ENCODE measurements at places on chromosomes 2 and 18. TPM values are rescaled to one million over a fixed set of nuclear protein-coding genes. Genes with fewer than 3 reads are reported as not detected.

The STK36 gene
- total RNA-seq: 38.8 TPM

The GTF2A1L gene
- total RNA-seq: 8.9 TPM

The PIK3C3 gene
- total RNA-seq: 34.1 TPM

The ATOH8 gene
- total RNA-seq: 23.2 TPM

The COL5A2 gene
- total RNA-seq: 468 TPM

The CHN1 gene
- 50.9 TPM for total RNA-seq

- no peak overlapping the region for H3K27ac ChIP-seq
- no peaks in the 10 kb centered on the region for H3K36me3 ChIP-seq
- no peak overlapping the region for H3K4me3 ChIP-seq
- DNase-seq: no peak
- no peaks in the 10 kb centered on the region for H3K27me3 ChIP-seq
- peaks cover 25% of the 10 kb centered on the region for H3K4me1 ChIP-seq
Measured at GRCh38 chr2:190182071-190182524, 119.6 kb upstream of the MSTN start.

DNA sequence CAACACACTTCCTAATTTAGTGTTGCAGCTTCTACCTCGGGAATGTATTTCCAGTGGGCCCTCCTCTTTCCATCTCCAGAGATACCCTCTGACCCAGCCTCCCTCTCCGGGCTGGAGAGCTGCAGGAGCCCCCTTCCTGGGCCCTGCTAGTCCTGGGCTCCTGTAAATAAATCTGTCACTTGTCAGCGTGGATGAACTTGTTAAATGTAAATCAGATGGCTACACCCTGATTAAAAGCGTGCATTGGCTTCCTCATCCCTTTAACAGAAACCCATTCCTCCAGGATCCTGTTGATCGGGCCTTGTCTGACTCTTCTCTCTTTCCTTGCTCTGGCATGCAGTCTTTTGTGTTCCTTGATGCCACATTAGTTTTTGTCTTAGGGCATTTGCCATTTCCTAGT lies 2.4 kb downstream of the ZNF236 start:
- no peak for DNase-seq
- H3K4me1 ChIP-seq: peaks cover 21% of the 10 kb centered on the region
- H3K27me3 ChIP-seq: no peaks in the 10 kb centered on the region
- H3K27ac ChIP-seq: peak overlapping the region; percentile 98

GRCh38 chr2:173990970-173991819 lies 26.0 kb upstream of the SP3 start:
- peaks cover 52% of the 10 kb centered on the region for H3K4me1 ChIP-seq
- H3K27me3 ChIP-seq: no peaks in the 10 kb centered on the region
- DNase-seq: peak; percentile 79
- H3K36me3 ChIP-seq: no peaks in the 10 kb centered on the region
- peak overlapping the region; percentile 76 for H3K27ac ChIP-seq
- H3K4me3 ChIP-seq: no peak overlapping the region

GRCh38 chr18:60646725-60647124 lies 274.1 kb upstream of the MC4R start:
- no peak overlapping the region for H3K4me3 ChIP-seq
- H3K36me3 ChIP-seq: no peaks in the 10 kb centered on the region

- H3K27me3 ChIP-seq: no peaks in the 10 kb centered on the region
- no peak overlapping the region for H3K27ac ChIP-seq
- DNase-seq: no peak
- no peaks in the 10 kb centered on the region for H3K4me1 ChIP-seq
- no peaks in the 10 kb centered on the region for H3K36me3 ChIP-seq
Measured at GRCh38 chr2:68411397-68412126, 46.5 kb downstream of the PLEK start.

GRCh38 chr2:27053776-27054175 lies 2.3 kb downstream of the AGBL5 start:
- H3K36me3 ChIP-seq: peaks cover 13% of the 10 kb centered on the region
- no peak overlapping the region for H3K4me3 ChIP-seq
- no peak overlapping the region for H3K27ac ChIP-seq
- no peaks in the 10 kb centered on the region for H3K27me3 ChIP-seq
- peaks cover 22% of the 10 kb centered on the region for H3K4me1 ChIP-seq

DNA sequence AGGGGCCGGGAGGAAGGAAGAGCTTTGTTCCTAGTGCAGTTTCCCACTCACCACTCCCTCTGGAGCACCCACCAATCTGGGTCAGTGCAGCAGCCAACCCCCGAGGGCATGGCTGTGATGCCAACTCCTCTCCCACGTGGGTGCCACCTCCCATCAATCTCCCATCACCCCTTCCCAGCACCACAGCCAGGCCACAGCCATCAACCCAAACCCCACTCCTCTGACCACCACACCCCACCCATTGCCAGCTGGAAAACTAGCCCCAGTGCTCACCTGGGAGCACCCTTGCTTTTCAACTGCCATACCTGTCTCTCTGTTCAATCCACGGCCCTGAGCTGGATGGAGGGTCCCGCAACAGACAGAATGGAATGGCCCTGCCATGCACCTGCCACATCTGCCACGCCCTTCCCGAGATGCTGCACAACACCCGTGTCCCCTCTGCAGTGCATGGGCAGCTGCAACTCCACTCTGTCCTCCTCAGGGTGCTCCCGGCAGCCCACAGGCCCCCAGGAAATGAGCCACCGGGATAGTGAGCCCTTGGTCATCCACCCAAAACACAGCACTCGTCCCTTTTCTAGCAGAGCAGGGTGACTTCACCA lies 112.4 kb upstream of the ID2 start:
- no peak overlapping the region for H3K27ac ChIP-seq
- peaks cover 16% of the 10 kb centered on the region for H3K4me1 ChIP-seq
- DNase-seq: peak; percentile 13
- H3K4me3 ChIP-seq: no peak overlapping the region
- H3K36me3 ChIP-seq: no peaks in the 10 kb centered on the region

DNA sequence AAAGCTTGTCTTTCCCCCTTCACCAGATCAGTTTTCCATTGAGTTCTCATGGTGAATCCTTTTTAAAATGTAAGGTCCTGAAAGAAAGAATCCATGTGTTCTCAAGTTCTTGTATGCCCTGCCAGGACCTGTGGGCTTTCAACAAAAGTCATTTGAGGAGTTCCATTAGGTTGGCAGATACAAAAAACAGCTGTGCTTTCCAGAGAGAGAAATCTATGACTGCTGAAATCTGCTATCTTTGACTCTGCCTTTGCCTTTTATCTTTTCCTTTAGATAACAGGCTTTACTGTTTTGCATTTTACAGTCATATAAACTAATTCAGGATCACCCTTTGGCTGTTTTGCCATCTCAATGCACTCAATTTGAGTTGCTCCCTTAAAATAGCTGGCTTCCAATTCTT lies 59.7 kb downstream of the CXCR4 start:
- H3K4me3 ChIP-seq: no peak overlapping the region
- no peaks in the 10 kb centered on the region for H3K36me3 ChIP-seq
- H3K27ac ChIP-seq: no peak overlapping the region

- H3K27ac ChIP-seq: no peak overlapping the region
- no peaks in the 10 kb centered on the region for H3K27me3 ChIP-seq
- H3K36me3 ChIP-seq: no peaks in the 10 kb centered on the region
Measured at GRCh38 chr2:36380624-36381481, 25.3 kb downstream of the CRIM1 start.

DNA sequence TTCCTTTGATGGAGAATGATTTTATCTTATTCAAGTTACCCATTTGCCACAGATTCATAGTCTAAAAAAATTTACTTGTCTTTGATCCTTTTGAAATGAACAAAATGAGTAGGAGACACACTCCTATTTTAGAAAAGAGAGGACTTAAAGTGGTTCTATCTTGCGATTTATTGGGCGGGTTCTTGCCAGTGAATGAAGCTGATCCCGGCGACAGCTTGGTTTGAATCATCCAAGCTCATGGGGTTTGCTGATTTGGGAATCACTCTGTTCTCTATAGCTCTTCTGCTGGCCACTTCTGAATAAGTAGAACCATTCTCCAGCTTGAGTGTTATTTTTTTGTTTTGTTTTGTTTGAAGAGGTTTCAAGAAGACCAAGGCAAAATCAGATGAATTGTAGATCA lies 25.5 kb upstream of the PPP1CB start:
- no peak overlapping the region for H3K4me3 ChIP-seq
- peaks cover 25% of the 10 kb centered on the region for H3K4me1 ChIP-seq
- H3K36me3 ChIP-seq: no peaks in the 10 kb centered on the region

DNA sequence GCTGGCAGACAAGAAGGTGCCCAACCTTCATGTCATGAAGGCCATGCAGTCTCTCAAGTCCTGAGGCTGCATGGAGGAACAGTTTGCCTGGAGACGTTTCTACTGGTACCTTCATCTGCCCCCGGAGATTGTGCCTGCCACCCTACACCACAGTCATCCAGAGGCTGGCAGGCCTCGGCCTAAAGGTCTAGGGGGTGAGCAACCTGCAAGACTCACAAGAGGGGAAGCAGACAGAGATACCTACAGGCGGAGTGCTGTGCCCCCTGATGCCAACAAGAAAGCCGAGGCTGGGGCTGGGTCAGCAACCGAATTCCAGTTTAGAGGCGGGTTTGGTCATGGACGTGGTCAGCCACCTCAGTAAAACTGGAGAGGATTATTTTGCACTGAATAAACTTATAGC lies 12.0 kb upstream of the SERTAD2 start:
- DNase-seq: no peak
- H3K27ac ChIP-seq: no peak overlapping the region
- H3K27me3 ChIP-seq: no peaks in the 10 kb centered on the region

- H3K4me1 ChIP-seq: peaks cover 30% of the 10 kb centered on the region
- peaks cover 5% of the 10 kb centered on the region for H3K27me3 ChIP-seq
- no peak for DNase-seq
- no peaks in the 10 kb centered on the region for H3K36me3 ChIP-seq
- H3K27ac ChIP-seq: peak overlapping the region; percentile 68
Measured at GRCh38 chr2:216632346-216632951, 771 bp upstream of the IGFBP2 start.

Measured in stomach (tissue), 19 donors.